ENCODE measurements at places on chromosomes 4 and X.

DNA sequence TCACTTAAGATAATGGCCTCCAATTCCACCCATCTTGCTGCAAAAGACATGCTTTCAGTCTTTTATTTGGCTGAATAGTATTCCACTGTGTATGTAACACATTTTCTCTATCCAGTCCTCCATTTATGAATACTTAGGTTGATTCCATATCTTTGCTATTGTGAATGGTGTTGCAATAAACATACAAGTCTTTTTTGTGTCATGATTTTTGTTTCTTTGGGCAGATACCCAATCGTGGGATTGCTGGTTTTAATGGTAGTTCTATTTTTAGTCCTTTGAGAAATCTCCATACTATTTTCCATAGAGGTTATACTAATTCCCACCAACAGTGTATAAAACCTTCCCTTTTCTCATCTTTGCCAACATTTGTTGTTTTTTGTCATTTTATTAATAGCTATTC lies 180.9 kb downstream of the SMIM20 start:
- no peak for DNase-seq

DNA sequence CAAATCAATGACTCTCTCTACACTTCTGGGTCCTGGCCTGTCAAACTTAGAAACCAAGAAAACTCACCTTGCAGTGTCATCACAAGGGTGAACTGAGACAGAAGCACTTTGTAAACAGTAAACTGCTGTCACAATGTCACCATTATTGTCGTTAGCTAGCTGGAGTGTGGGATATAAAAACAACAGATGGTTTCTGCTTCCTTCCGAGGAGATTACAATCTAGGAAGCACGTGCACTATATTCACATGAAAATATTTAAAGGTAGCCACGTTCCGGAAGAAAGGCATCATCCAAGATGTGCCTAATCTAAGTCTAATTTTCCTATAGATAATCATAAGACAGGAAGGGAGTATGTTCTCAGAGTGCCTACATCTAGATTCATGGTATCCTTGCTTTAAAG lies 64.7 kb upstream of the ACSL1 start:
- no peak for DNase-seq

DNA sequence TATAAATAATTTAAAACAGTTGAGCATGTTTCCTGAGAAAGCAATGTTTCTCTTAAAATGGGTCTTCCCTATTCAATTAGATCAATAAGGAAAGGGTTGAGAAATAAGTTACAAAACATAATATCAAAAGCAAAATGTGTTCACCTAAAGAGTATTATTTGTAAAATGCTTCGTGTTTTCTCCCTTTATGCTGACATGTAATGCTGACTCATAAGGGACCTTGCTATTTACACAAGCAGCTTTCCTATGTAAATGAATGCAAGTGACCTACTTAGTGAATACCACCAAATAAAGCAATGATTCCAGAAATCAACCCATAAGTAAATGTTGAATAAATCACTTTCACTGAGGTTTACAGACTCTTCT lies 91.5 kb downstream of the ELOVL6 start:
- DNase-seq = no peak

DNA sequence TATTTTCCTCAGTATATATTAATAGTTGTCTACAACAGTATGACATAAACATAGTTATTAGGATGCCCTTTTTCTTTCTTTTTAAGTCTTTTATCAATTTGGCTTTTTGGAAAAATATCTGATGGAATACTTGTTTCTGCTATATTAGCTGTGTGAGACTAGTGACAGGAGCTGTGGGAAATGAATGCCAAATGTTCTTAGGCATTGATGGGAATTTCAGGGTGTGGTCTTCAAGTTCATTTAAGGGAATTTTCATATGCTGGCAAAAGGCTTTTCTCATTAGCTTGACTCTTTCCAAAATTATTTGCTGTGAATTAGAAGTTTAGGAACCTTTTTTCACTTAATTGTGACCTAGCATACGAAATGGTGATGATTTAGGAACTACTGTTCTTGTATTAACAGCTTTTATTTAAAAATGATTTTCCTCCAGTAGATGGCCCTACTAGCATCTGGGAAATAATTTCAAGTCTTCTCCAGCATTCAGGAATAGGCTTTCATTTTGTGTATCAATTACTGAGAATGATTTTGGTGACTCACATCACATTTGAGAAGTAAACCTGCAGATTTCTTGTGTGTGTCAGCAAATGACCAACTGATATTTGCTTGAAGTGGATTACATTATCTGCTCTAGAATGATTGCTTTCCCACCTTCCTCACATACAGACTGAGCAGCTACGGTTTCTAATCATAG lies 70.9 kb downstream of the HTT start:
- DNase-seq = peak; percentile 16

GRCh38 chrX:113399506-113400192 lies 559.0 kb upstream of the AMOT start:
- no peak for DNase-seq

GRCh38 chr4:85024671-85025070 lies 58.2 kb upstream of the WDFY3 start:
- DNase-seq = no peak

DNA sequence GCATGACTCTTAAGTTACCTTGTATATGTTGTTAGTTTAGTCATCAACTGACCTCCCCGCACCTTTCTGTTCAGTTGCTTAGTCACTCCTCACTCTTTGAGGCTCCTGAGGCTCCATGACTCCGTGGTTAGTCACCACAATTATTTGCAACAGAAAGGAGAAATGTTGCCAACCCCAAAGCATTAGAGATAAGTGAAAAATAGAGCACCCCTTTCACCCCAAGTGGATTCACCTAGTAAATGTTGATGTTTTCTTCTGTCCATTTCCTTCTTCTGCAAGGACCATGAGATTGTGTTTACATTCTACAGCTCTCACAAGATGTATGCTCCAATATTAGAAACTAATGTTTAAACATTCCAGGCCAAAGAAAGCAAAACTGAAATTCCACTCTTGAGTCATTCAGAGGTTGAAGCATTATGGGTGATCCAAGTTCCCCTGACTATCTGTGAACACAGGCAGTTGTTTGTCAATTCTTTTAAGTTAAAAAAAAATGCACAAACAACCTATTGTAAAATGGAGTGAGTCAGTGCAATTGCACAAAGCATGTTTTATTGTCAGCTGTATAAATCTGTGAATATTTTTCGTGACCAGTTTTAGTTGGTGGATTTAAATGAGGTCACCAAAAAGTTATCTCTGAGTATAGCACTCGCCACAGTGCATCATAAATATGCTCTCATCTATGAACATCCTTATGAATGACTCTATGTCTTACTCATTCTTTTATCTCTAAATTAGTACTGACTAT lies 552.4 kb upstream of the MAGEB2 start:
- DNase-seq = no peak

DNA sequence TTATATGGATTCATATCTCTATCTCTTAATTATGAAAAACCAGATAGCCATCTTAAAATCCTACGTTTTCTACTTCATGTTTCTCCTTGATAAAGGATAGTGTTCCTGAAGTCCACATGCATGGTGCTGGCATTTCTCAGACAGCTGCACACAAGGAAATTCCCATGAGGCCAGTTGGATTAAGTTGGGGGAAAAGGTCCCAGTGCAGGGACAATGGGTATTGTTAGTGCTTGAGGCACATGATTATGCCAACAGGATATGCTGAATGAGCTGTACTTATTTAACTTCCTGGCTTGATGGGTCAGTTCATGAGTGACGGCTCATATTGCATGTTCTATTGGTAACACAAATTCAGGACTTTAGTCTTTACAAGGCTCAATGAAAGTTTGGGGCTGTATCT lies 913.9 kb upstream of the NDST4 start:
- DNase-seq = no peak

DNA sequence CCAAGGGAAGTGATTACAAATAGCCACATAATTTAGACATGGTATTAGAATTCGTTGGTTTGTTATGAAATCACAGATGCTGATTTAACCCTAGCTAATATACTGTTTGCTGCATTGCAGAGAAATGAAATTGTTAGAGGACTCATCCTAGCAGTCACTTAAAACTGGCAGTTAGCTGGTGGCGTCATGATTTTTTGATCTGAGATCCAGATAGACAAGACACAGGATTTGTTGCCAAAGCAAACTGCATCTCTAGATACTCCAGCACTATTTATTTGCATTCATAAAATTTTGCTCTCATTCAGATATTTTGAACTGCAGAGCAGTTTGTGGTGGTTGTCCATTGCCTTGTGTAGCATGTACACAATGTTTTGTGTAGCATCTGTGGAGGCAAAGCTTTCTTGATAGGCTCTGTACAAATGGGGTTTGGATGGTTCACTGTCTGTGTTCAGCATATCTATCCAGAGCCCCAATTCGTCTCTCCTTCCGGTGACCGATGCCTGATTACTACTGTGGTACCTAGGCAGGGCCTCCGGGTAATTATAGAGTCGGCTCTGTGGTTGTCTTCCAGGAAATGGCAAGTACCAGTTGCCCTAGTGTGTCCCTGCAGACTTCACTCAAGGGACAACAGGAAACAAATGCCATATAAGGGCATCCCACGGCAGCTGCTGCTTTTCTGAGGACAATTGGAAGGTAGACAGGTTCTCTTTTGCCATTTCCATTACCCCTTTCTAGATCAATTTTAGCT lies 30.1 kb upstream of the SPARCL1 start:
- DNase-seq = peak; percentile 92

- no peak for DNase-seq
Measured at GRCh38 chr4:77348815-77349214, 191.8 kb downstream of the CCNG2 start.

DNA sequence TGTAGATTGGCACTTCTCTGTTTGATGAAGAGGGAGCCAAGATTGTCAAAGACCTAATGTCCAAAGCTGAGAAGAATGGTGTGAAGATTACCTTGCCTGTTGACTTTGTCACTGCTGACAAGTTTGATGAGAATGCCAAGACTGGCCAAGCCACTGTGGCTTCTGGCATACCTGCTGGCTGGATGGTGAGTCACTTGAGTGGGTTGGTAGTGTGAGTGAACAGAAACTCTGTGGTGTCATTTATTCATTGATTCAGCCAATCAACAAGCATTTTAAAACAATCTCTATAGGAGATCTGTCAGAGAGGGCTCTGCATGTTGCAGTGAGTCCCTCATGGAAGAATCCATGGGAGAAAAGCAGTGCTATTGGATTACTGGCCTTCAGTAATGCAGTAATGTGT lies 16.3 kb downstream of the TAF9B start:
- no peak for DNase-seq

DNA sequence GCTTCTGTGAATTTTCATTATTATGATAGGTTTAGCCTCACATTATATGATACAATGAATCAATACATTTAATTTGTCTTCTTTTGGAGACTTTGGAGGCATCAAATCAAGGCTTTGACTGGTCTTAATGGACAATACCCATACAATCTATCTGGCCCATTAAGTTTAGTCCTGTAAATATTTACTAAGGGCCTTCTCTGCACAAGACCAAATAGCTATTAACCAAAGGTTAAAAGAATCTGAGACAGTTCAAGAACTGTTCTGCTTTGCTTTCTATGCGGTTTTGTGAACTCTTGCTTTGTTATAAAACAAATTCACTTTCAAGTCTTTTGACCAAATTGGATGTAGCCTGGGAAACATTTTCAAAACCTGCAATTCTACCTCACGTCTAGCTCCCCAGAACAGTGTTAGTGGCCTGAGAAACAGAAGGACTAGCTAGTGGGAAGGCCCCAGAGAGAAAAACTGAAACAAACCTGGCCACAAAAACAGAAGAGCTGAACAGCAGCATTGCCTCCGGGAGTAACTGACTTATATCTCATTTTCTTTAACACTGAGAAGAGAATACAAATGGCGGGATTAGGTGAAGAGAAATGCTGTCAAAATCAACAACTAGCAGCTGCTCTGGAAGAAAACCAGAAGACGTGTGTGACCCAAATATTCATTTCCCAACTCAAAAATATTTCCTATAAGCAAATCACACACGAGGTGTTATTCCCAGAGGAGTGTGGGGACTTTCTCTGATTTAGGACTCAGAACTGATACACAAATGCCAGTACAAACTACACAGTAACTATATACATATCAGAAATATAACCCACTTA lies 548 bp downstream of the TLR1 start:
- DNase-seq = no peak

- DNase-seq = no peak
Measured at GRCh38 chr4:167964766-167965373, 127.5 kb upstream of the ANXA10 start.

GRCh38 chr4:142886566-142886965 lies 40.5 kb upstream of the INPP4B start:
- no peak for DNase-seq

DNA sequence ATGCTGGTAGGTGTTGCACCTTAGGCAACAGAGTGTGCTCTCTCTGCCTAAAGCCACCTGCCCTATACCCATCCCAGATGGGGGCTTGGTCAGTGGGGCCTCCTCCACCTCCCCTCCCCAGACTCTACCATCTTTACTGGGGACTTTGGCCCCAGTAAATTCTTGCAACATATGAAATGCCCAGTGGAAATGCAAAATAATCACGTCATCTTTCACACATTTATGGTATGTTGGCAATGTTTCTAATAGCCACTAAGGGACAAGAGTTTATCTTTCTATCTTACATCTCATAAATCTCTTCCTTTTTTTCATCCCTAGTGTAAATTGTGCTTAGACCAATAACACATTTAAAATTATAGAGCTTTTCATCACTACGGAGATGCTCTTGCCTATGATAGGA lies 103.0 kb upstream of the MAML3 start:
- DNase-seq = no peak

DNA sequence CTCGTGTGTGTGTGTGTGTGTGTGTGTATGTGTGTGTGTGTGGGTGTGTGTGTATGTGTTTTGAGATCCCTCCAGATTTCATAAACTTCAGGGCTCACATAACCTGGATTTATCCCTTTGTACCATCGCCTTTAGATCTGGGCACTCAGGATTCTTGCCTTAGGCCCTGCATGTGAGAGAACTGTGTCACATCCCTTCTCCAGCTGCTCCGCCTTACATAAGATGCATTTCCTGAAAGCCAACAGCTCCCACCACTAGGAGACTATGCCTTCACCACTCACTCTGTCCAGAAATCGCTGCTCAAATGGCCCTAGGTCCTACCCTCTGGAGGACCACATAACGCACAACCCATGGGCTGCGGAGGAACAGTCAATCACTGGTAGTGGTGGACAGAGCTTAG lies 348.8 kb downstream of the CCSER1 start:
- no peak for DNase-seq

DNA sequence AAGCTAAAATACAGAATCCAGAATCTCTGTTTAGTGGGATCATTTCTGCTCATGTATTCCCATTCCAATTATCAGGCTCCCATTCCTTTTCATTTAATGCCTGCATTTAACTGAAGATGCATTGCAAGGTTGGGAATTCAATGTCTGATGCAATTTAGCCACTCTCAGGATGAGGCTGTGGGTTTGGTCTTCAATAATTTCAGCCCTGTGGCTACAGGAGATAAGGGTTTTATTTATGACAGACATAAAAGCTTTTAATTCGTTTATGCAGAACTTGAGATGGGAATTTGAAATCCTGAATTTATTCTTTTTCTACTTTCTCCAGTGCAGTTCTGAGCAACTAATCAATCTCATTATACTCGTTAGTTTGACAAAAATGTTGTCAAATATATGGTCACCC lies 1225.9 kb downstream of the PCDH18 start:
- no peak for DNase-seq

DNA sequence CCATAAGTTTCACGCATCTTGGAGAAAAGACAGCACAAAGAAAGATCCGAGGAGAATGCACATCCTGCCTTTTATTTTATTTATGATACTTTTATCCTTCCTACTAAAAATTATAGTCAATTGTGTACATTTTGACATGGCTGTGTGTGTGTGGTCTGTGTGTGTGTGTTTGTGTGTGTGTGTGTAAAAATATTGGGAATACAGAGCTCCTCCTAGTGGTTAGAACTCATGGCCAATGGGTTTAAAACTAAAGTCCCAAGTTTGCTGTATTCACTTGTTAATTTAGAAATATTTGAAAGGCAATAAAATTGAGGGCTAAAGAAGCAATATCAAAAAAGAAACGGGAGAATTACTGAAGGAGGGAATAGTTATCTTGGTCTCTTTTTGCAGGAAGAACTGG lies 47.5 kb downstream of the NKX6-1 start:
- DNase-seq = peak; percentile 19

Data from NCI-H2081 (cell line).